ENCODE measurements at places on chromosomes 5 and 9. TPM values are rescaled to one million over a fixed set of nuclear protein-coding genes. Genes with fewer than 3 reads are reported as not detected.

CDK5RAP2 gene
- 38.2 TPM for total RNA-seq

TRPM3 gene
- total RNA-seq, result 0.13 TPM

ATG12 gene
- 36.1 TPM for total RNA-seq

ANKRD18B gene
- total RNA-seq, result not detected

CD274 gene
- 2.5 TPM for total RNA-seq

TMOD1 gene
- total RNA-seq, result 68.4 TPM

PCDHB11 gene
- 4.6 TPM for total RNA-seq

SMAD5 gene
- total RNA-seq, result 42.4 TPM

IRGM gene
- total RNA-seq, result not detected

CKMT2 gene
- 14.2 TPM for total RNA-seq

DAB2IP gene
- 41.7 TPM for total RNA-seq

SAXO1 gene
- 0.17 TPM for total RNA-seq

EFNA5 gene
- total RNA-seq, result 3.8 TPM

KCNV2 gene
- not detected for total RNA-seq

OR1L4 gene
- not detected for total RNA-seq

PCDHGA7 gene
- 9.1 TPM for total RNA-seq

FAM81B gene
- not detected for total RNA-seq

GLRA1 gene
- total RNA-seq, result not detected

IL7R gene
- total RNA-seq, result 2.8 TPM

DBH gene
- total RNA-seq, result not detected

PRUNE2 gene
- total RNA-seq, result 728 TPM

ADGRD2 gene
- not detected for total RNA-seq

LCN15 gene
- total RNA-seq, result not detected

TXNDC8 gene
- total RNA-seq, result not detected

CSF1R gene
- total RNA-seq, result 51.7 TPM

CDX1 gene
- total RNA-seq, result not detected

STKLD1 gene
- total RNA-seq, result 2.1 TPM

DAP gene
- 31.8 TPM for total RNA-seq

TERT gene
- not detected for total RNA-seq

SLCO6A1 gene
- not detected for total RNA-seq

TSSK1B gene
- total RNA-seq, result under 0.01 TPM

ELOVL7 gene
- total RNA-seq, result 1.2 TPM

CDC20B gene
- not detected for total RNA-seq

NIPAL4 gene
- total RNA-seq, result 4.2 TPM

SLC25A2 gene
- total RNA-seq, result not detected

QRFP gene
- total RNA-seq, result not detected

PRRC1 gene
- 29.0 TPM for total RNA-seq

SLC6A7 gene
- not detected for total RNA-seq

CD74 gene
- total RNA-seq, result 595 TPM

COL15A1 gene
- total RNA-seq, result 141 TPM

PDGFRB gene
- total RNA-seq, result 83.1 TPM

RIGI gene
- 8.3 TPM for total RNA-seq

PDZD2 gene
- 10.2 TPM for total RNA-seq

ZNF366 gene
- total RNA-seq, result 6.7 TPM

NIM1K gene
- total RNA-seq, result 2.3 TPM

FRMD3 gene
- 7.9 TPM for total RNA-seq

SYK gene
- total RNA-seq, result 7.0 TPM

GARNL3 gene
- 13.7 TPM for total RNA-seq

RASGEF1C gene
- 3.1 TPM for total RNA-seq

C5 gene
- total RNA-seq, result 3.6 TPM

NFX1 gene
- total RNA-seq, result 39.2 TPM

Data from esophagus muscularis mucosa (tissue), 4 donors.